NCI-H2081 treated with DMSO at 0.1 percent for 48 hours (cell line): ENCODE measurements at places on chromosomes 13 and 19.

- no peak for DNase-seq
Measured at GRCh38 chr19:4057931-4058692, 8.6 kb downstream of the ZBTB7A start.

DNA sequence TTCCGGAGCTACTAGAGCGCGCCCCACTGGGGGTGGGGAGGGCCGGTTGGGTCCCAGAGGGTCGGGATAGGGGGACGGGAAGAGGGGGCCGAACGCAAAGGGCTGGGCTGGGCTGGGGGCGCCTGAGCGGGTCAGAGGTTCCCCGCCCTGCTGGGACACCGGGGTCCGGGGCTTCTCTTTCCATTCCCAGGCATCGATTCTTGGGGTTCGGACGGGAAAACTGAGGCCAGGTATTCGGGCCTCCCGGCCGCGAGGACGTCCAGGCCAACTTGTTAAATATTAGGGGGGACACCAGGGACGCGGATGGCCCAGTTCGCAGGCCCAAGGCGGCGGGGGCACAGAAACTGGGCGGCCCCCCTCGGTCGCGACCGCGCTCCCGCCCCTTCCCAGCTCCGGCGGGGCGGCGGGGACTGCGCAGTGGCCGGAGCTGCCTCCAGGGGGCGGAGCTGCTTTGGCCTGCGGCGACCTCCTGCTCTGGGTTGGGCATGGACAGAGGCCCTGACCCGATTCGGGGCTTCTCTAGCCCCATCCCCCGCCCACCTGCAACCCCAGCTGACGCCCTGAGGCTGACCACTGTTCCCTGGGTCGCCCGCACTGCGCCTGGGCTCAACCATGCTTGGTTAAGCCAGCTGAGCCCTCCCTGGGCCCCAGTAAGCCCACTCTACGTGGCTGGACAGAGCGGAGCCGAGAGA lies 1.2 kb upstream of the KLF16 start:
- no peak for DNase-seq

DNA sequence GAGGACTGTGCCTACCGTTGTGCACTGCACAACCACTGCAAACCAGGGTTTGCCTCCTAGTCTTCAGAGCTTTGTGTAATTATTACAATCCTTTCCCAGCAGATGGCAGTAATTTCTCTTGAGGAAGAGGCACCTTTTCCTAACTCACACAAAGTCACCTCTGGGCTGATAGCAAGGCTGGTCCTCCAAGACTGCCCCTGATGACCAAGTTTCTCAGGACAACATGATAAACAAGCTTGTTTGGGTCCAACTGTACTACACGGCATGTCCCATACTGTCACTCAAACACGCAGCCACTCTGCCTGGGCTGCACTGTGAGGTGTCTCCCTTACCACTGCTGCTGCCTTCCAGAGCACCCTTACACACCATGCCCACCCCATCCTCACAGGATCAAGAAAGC lies 39.3 kb downstream of the RFXAP start:
- DNase-seq: peak; percentile 39

- DNase-seq: no peak
Measured at GRCh38 chr13:95677564-95678266, 776 bp downstream of the DNAJC3 start.

- no peak for DNase-seq
Measured at GRCh38 chr13:29754473-29754806, 96.0 kb downstream of the UBL3 start.

- no peak for DNase-seq
Measured at GRCh38 chr13:39349391-39349960, 253.5 kb downstream of the LHFPL6 start.

GRCh38 chr13:44307255-44307654 lies 66.4 kb upstream of the SERP2 start:
- no peak for DNase-seq

DNA sequence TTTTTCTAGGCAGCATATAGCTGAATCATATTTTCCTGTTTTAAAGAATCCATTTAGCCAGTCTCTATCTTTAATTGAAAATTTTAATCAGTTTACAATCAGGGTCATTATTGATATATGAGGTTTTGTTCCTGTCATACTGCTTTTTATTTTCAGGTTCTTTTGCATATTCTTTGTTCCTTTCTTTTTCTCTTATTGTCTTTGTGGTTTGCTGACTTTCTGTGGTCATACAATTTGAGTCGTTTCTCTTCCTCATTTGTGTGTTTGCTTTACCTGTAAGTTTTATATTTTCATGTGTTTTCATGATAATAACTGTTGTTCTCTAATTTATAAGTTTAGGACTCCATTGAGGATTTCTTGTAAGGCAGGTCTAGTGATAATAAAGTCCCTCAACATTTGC lies 812.6 kb downstream of the DACH1 start:
- no peak for DNase-seq

DNA sequence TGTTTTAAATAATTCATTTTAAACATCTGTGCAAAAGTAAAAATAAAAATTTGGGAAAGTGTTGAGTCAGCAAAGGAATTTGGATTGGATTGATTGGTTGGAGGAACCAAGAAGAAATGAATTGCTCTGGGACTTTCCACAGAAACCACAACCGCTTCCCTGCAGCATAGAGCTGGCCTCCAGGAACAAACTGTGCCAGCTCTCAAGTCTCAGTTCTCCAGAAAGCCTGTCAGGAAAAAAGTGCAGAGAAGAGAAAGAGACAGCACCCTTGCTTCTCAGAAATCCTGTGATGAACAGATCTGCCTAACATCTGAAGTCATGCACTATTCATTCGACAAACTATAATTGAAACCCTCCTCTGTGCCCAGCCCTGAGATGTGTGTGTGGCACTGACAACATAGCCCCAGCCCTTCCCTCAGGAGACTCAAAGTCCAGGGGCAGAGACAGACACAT lies 14.8 kb downstream of the LYPD3 start:
- DNase-seq: no peak

DNA sequence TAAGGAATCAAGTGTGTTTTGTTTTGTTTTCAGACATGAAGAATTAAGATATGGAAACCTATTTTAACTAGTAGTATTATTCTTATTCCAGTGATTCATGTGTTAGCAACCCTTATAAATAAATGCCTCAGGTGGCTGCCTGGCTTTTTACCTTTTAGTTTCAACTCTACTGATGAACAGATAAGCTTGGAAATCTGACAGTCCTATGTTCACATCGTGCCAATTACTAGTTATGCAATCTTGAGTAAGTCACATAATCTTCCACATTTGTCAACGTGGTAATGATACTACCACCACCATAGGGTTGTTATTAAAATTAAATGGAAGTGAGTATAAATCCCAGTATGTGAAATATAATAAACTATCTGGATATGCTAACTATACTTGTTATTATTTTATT lies 64.3 kb downstream of the TBC1D4 start:
- DNase-seq: no peak

- DNase-seq: no peak
Measured at GRCh38 chr13:77930430-77930829, 11.8 kb upstream of the EDNRB start.

DNA sequence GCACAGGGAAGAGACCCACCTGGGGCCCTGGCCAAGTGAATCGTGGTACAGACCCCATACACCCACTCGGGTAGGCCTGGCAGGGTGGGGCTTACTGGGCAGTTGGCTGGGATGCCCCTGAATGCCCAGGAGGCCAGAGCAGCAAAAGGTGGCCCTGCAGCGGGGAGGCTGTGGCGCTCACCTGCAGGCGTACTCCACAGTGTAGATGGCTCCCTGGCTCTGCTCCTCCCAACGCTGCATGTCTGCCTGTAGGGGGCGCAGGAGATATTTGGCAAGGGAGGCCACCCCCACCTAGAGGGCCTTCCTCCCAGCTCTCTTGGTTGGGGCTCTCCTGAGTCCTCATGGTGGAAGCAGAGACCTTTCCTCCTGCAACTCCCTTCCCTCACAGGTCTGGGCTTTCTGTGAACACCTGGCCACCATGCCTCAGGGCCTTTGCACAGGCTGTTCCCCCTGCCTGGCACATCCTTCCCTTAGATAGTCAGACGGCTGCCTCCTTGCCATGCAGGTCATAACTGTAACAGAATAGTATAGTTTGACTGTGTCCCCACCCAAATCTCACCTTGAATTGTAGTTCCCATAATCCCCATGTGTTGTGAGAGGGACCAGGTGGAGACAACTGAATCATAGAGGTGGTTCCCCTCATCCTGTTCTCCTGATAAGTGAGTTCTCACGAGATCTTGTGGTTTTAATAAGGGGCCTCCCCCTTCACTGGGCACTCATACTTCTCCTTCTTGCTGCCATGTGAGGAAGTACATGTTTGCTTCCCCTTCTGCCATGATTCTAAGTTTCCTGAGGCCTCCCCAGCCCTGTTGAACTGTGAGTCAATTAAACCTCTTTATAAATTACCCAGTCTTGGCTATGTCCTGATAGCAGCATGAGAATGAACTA lies 5.9 kb downstream of the BORCS8 start:
- peak; percentile 8 for DNase-seq

DNA sequence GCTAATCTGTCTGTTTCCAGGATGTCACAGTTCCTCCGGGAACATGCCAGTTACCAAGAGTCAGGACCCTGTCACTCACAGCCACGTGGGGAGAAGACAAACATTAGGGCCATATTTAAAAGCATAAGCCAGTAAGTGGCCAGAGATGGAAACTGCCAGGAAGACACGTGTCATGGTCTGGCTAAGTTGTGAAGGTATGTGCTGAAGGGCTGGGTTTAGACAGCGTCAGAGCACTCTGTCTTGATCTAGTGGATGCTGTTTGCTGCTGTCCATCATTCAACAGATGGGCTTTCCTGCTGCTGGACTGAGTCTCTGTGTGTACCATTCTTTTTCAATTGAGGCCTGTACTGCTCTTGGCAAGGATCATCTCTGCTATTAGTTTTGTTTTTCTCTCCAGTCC lies 128.6 kb downstream of the HS6ST3 start:
- no peak for DNase-seq

DNA sequence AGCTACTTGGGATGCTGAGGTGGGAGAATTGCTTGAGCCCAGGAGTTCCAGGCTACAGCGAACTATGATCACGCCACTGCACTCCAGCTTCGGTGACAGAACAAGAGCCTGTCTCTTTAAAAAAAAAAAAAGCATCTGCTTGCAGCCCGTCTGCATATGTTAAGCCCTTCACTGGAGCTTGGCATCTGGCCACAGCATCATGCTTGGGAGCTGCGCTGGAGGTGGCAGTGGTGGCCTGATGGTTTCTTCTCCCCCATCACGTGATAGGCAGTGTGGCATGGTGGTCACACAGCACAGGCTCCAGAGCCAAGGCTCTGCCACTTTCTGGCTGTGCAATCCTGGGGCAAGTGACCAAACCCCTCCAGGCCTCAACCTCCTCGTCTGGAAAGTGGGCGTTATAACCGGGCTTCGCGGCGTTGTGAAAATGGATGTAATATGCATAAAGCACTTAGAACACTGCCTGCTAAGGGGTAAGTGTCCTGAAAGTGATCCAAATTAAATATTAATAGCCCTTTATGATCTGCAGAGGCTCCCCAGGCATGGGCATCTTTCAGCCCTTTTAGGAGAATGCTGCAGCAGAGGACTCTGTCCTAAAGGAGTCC lies 24.4 kb downstream of the MARK4 start:
- DNase-seq: no peak

DNA sequence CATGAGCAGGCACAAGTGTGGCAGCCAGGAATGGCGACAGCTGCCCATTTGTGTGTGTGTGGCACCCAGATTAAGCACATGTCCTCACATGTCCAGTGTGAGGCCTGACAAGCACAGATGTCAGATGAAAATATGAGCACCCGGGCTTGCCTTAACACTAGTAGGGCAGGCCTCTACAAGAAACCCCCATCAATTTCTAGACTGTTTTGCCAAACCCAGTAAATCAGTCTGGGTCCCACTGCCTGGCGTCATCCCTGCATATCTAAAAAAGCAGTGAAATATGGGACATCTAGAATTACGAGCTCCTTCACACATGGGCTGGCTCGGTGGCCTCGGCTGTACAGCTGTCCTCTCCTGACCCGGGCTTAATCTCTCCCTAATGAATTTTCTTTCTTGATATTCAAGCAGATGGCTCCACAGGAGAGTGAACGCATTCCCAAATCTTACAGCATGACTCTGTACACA lies 432.7 kb downstream of the FOXO1 start:
- DNase-seq: no peak

GRCh38 chr19:309206-309565 lies 18.0 kb upstream of the PLPP2 start:
- no peak for DNase-seq

DNA sequence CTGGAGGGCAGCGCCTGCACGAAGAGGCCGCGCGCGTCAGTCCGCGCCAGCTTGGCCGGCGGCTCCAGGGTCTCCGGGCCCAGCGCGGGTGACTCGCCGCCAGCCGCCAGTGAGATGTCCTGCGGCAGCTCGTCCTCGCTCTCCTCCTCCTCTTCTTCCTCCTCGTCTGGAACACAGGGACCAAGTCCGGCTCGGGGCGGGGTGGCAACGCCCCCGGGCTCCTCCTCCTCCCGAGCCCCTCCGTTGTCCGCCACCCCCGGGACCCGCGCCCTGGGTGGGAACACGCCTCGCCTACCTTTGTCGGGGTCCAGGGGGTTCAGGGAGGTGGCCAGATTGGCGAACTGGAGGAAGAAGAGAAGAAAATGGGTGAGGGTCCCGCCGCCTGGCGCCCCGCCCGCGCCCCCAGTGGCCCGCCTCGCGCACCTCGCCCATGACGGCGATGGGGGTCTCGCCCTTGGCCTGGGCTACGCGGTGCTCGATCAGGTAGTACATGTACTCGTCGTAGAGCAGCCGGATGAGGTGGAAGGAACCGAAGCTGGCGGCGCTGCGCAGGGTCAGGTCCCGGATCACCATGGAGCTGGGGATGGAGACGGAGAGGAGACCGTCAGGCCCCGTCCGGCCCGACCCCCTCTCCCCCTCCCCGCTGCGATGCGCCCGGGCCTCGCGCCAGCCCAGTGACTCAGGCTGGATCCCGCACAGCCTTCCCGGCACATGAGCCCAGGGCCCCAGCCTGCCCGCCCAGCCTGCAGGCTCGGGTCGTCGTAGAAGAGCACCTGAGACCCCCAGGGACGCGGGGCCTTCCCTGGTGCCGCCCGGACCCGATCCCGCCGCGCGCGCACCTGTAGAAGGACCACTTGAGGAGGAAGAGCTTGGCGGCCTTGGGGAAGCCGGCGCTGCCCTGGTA lies 10.6 kb downstream of the DCAF15 start:
- DNase-seq: no peak

GRCh38 chr19:8654591-8655339 lies 24.3 kb downstream of the NFILZ start:
- no peak for DNase-seq

DNA sequence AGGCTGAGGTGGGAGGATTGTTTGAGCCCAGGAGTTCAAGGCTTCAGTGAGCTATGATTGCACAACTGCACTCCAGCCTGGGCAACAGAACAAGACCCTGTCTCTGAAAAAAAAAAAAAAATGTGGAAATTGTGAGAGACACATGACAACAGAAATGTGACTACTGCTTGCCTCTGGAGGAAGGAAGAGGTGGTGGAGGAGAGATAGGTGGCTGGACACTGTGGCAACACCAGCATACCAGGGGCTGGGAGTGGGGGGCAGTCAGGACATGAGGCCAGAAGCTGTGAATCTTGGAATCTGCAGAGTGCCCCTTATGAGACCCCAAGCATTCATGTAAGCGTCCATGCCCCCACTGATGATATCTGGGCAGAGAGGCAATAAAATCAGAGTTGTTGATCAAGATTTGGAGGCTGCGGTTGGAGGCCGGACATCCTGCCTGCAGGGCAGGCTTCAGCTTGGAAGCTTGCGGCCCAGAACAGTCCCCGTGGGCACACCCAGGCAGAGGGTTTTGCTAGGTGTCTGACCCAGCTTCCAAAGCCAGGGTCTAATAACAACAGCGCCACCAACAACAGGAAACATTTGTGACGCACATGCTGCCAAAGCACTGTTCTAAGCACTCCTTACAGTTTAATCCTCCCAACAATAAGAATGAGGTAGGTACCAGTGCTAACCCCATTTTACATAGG lies 16.9 kb downstream of the FAM187B start:
- DNase-seq: no peak
